Breast epithelium (tissue), 4 donors: ENCODE measurements at places on chromosomes 6 and 20. TPM values are rescaled to one million over a fixed set of nuclear protein-coding genes. Genes with fewer than 3 reads are reported as not detected.

SUMO4 gene
- 3.0 TPM for total RNA-seq

- DNase-seq, result no peak
Measured at GRCh38 chr6:158769771-158770432, 49.3 kb downstream of the EZR start.

DNA sequence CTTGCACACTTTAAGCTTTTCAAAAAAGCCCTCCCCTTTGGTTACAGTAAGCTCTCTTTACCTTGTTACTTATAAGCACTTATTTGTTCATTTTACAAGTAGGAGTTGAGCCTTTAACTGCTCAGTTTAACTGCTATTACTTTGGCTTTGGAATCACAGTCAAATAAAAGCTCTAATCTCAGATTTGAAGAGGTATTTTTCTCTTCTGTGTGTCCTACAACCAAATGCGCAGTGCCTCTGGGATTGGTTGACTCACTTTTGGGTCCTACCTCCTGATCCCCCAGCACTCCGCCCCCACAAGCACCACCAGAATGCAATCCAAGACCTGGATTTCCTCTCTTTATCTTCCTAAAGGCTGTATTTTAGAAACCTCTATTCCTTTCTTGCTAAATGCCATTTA lies 2.5 kb downstream of the NCOA7 start:
- no peak for DNase-seq

- DNase-seq, result no peak
Measured at GRCh38 chr6:87830907-87831306, 128.9 kb upstream of the AKIRIN2 start.

DNA sequence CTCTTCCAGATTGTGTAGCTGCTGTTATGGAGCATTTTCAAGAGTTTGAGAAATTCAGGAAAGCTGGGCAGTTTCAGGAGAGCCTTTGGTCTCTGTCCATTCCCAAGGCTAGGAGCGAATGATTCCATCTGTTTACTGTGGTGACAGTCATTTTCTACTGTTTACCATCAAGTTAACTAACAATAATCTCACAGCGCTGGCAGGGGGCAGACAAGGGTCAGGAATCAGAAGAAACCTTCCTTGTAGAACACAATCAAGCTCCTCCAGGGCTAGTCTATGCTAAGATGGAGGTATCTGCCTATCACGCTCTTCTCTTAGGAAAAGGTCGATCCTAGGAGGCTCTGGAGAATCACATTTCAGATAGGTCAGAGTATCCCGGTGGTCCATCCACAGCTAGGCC lies 293.9 kb downstream of the KIF16B start:
- DNase-seq, result no peak

DNA sequence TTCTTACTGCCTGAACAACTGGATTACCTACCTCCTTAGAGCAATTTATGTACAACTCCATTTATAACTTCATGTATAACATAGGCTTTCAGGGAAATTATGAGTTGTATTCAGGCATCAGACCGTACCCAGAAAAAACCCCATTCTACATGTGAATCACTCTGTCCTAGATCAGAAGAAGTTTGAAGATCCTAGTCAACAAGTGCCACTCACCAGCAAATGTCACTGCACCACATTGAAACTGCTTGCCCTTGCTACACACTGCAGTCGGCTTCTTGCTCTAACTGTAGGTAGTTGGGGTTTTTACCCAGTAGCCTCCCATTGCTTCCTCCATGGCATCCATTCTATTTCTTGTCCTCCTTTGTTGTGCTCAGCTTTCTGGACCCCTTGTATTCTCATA lies 132.4 kb downstream of the DNAH8 start:
- no peak for DNase-seq

EPB41L1 gene
- total RNA-seq, result 43.7 TPM

DNA sequence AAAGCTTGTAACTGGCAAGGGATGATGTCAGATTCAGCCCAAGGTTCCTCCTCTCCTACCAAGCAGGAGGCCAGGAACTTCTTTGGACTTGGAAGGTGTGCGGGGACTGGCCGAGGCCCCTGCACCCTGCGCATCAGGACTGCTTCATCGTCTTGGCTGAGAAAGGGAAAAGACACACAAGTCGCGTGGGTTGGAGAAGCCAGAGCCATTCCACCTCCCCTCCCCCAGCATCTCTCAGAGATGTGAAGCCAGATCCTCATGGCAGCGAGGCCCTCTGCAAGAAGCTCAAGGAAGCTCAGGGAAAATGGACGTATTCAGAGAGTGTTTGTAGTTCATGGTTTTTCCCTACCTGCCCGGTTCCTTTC lies 14.4 kb downstream of the TNFAIP3 start:
- DNase-seq, result no peak

DNA sequence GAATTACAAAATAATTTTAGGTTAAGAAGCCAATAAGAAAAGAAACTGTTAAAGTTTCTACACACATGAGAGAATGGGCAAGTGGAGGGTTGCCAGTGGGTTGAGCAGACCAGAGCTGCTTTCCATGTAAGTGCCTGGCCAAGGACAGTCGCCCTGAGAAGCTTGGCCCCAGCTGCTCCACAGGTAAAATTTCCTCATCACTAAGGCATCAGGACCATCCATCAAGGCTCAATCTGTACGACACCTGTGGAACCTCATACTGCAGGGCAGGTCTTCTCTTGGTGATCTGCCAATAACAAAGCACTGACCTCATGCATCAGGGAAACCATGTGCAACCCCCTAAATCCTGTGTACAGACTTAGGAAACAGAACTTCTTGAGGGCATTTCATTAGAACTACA lies 115.4 kb downstream of the INSM1 start:
- no peak for DNase-seq

PAK1IP1 gene
- total RNA-seq, result 15.7 TPM

DNA sequence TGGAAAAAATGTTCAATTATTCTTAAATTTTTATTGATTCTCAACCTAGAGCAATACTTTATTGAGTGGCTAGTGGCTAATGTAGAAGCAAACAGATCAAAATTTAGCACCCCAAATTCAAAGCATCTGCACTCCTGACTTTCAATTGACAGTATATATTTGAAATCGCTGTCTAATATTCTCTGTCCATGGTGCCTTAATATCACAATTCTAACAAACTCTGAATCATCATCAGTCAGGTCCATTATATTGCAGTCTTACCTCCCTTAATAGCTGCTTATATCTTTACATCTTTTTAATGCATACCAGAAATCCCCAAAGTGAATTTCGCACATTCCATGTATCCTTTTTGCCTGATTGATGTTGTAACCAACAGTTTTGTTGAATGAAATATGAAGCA lies 134.9 kb downstream of the THEMIS start:
- no peak for DNase-seq

TAGAP gene
- total RNA-seq, result 2.9 TPM

- no peak for DNase-seq
Measured at GRCh38 chr20:60953321-60953720, 298.7 kb upstream of the CDH4 start.

COL11A2 gene
- 1.0 TPM for total RNA-seq

SLC17A1 gene
- not detected for total RNA-seq

ULBP3 gene
- total RNA-seq, result 2.0 TPM

GRCh38 chr20:43976547-43976946 lies 61.9 kb downstream of the TOX2 start:
- no peak for DNase-seq

DNA sequence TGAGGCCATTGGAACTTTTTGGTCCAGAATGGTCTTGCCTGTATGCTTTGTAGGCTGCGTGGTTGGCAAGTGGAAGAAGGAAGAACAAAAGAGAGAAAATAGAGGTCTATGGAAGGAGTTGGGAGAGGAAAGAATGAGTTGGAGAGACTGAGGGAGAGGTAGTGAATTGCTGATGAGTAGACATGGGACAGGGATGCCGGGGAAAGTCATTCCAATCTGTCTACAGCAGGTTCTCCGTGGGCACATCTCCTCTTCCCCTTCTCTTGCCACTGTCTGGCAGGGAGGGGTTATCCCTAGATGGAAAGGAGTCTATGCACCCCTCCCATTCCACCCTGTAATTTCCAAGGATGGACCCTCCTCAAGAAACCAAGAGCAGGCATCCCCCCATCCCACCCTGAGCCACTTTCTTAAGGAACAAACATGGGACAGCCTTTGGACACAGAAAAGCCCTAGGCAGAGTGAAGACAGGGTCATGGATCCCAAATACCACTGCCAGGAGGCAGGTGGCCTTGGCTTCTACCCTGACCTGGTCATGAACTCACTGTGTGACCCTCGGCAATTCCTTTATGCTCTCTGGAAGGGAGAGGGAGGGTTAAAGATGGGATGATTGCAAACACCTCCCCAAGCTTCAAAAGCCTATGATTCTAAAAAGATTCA lies 196.9 kb downstream of the LRFN2 start:
- DNase-seq, result no peak

GRCh38 chr6:134288538-134289203 lies 29.2 kb downstream of the SGK1 start:
- no peak for DNase-seq

PHACTR1 gene
- total RNA-seq, result 4.6 TPM

DNA sequence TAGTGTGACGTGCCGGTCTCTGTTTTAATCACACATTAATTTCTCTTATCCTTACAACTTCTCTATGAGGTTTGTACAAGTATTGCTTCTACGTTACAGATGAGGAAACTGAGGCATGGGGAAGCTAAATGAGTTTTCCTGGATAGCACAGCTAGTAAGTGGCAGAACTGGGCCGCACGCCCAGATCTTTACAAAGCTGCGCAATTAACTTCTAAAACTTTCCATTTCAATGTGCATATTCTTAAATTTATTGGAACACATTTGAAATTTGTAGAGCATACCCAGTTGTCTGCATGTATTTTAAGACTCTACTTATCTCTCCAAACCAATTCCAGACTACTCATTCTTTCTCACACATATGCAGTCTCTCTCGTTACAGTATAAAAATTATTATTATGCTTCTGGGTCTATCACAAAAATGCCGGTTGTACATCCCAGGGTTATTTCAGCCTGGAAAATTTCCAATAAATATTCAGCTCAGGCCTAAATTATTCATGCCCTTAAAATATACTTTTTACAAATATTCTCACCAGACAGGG lies 10.2 kb upstream of the PERP start:
- no peak for DNase-seq

GCNT2 gene
- 13.4 TPM for total RNA-seq

- DNase-seq, result no peak
Measured at GRCh38 chr6:157724138-157724820, 98.8 kb upstream of the SNX9 start.

DNA sequence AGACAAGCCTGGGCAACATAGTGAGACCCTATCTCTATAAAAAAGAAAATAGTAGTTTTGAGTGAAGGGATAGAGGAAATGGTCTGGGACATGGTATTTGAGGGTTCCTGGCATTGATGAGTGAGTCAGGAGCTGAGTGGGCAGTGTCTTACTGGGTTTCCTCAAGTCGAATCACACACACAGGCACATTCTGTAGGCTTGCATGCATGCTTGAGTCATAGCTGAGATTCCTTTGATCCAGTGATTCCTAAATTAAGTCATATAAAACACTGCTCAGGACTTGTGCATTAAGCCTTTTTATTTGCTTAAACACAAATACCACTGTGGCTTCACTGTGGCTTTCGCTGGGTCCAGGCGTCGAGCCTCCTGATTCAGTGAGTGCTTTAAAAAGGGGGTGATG lies 71.8 kb upstream of the TMEM181 start:
- no peak for DNase-seq

DNA sequence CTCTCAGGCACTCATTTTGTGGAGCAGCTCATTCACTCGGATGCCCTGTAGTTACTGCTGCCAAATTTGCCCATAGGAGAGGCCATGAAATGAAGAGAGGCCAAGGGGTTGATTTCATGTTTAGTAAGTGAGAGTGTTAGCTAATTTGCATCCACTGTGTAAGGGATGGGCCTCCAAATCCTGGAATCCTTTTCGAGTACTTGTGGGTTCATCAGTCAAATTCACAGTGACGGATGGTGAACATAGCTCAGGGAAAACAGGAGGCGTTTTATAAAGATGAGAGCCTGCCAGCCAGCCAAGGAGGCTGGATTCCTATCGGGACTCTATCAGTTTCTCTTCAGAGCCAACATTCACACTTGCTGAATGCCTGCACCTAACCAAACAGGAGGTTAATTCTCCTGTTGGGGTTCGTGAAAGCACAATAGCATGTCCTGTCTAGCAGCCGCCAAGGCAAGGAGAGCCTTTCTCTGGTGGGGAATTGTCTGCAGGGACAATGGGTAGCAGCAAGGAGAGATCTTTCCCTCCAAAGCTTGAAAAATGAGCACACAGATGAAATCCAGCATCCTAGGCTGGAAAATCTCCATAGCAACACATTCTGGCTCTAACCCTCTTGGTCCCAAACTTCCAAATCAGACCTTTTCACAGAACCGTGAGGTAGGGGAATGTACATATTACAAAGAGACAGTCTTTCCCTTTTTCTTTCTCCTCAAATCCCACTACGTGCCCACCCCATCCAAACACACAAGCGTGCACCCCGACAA lies 231.4 kb upstream of the ECI2 start:
- DNase-seq, result no peak

DNA sequence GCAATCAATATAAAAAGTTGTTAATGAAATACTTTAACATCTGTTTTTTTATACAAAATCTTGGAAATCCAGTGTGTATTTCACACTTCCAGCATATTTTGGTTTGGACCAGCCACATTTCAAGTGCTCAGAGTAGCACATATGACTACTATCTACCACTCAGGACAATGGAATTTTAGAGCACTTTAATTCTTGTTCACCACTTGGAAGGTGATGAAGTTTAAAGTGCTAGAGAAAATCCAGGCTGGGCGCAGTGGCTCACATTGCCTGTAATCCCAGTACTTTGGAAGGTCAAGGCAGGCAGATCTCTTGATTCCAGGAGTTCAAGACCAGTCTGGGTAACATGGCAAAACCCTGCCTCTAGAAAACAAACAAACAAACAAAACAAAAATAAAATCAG lies 6.1 kb upstream of the SLC35B3 start:
- DNase-seq, result no peak

TMEM217 gene
- total RNA-seq, result 1.0 TPM

GPR63 gene
- 0.16 TPM for total RNA-seq

HLA-DMB gene
- total RNA-seq, result 52.0 TPM

DNA sequence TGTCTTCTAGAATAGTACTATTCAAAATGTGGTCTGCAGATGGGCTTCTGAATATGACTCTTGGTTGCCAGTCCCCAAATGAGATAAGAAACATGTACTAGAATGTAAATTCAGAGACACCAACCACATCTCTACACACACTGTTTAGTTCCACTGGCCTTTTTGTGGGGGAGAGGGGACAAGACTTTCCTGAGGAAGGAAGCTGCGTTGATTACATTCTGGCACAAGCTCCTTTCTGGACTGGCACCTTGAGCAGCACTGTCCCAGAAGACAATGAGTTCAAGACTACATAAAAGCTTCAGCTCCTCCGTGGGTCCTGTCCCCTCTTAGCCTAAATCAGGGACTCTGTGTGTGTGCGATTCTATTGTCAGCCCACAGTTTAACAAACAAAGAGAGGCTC lies 6.9 kb upstream of the IYD start:
- no peak for DNase-seq

ADRM1 gene
- total RNA-seq, result 131 TPM

BANF2 gene
- not detected for total RNA-seq

GRCh38 chr20:22966787-22967464 lies 68.2 kb upstream of the SSTR4 start:
- DNase-seq, result no peak

USP49 gene
- total RNA-seq, result 4.9 TPM

LY6G6C gene
- total RNA-seq, result not detected
